ENCODE measurements at places on chromosomes 6 and 20.

DNA sequence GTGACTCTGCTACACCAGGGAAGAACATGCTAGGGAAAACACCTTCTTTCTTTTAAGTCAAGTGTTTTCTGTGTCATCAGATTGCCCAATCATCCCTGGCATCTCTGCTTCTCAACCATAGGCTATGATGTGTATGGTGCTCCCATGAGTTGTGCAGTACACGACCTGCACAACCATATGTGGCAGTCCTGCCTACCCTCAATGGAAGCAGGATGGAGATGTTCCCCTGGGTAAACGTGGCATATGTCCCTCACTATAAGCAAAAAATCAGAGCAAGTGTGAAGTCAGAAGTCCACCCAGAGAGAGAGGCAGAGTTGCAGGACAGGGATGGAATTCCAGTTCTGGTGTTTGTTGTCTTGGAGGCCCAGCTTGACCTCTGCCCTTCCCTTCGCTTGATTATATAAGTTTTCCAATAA, 10.3 kb upstream of the SNHG17 start:
- DNase-seq = no peak

DNA sequence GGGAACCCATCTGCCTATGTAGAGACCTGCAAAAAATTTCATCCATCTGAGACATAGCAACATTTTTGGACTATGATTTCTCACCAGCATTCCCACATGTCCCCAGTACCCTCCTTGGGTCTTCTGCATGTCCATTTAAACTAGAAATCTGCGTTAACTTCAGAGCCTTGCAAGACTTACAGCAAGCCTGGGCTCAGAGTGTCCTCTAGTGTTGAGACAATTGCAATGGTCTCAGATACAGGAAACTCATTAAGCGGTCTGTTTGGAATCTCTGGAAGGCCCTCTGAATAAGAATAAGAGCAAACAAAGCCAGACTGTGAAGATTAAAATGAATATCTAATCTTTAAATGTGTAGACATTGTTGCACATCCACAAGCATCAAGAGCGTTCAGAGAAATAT, 20.5 kb upstream of the PI3 start:
- DNase-seq = no peak

GRCh38 chr6:142112451-142113061, 20.2 kb upstream of the GJE1 start:
- DNase-seq = peak; percentile 55

DNA sequence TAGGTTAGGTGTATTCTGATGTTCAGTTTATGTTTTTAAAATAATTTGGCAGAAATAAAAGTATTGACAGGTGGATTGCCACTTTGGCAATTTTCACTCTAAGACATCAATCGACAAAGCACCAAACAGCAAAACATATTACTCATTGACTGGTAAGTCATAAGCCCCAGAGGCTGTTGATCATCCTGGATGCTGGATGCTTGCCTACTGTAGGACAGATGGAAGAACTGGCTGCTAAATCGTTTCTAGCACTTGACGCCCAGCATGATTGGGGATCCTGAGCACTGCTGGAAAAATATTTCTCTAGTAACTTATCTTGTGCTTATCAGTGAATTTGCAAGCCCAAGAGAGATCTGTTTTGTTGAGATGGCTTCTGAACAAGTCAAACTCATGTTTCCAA, 1001.9 kb upstream of the FLRT3 start:
- DNase-seq = peak; percentile 54

DNA sequence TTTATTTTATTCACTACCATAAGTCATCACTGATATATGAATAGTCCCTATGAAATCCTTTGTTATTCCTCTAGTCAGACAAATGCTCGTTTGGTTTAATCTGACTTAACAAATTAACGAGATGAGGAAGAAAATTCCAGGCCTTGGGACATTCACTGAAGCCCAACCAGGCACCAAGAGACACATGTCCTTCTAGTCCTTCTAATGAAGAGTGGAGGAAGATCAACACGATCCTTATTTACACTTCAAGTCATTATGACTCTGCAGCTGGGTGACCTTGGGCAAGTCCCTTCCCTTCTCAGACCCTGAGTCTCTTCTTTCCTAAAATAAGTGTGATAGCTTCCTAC, 117.5 kb downstream of the CEBPB start:
- DNase-seq = no peak

DNA sequence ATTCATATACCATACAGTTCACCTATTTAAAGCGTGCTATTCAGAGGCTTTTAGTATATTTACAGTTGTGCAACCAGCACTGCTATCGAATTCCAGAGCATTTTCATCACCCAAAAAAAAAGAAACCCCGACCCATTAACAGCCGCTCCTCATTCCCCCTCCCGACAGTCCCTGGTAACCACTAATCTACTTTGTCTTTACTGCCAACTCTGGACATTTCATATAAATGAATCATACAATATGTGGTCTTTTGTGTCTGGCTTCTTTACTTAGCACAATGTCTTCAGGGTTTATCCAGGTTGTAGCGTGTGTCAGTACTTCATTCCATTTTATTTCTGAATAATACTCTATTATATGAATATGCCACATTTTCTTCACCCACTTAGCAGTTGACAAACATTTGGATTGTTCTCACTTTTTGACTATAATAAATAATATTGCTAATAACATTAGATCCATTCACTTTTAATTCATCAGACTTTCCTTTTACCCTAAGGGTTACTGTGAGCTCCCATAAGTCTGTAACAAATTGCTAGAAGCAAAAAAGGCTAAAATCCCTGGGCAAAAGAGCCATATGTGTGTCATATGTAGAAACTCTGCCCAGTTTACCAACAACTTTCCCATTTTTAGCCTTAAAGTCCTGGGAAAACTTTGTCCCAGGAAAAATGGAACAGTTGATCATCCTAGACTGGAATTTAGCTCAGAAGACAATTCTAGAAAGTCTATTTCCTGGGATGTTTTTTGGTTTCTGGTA, 23.2 kb upstream of the ROS1 start:
- no peak for DNase-seq

DNA sequence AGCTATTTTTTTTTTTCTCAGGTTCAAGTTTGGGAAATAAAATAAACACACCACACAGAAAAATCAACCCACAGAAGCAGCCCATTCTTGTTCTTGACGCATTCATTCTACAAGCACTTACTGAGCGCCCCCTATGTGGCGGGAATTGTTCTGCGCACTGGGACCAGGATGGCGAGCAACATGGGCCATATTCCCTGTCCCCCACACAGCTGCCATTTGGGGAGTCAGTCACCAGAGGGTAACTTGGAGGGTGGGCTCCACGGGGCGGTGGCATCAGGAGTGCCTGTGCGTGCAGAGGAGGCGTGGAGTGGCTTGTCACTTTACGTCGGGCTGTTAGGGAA, 185.0 kb upstream of the PDE10A start:
- no peak for DNase-seq

GRCh38 chr6:28816909-28817807, 106.6 kb downstream of the TRIM27 start:
- DNase-seq = no peak

Data from D341Med (cell line).